Mucosa of gallbladder (tissue), 1 donor: ENCODE measurements at places on chromosomes 16 and 17.

DNA sequence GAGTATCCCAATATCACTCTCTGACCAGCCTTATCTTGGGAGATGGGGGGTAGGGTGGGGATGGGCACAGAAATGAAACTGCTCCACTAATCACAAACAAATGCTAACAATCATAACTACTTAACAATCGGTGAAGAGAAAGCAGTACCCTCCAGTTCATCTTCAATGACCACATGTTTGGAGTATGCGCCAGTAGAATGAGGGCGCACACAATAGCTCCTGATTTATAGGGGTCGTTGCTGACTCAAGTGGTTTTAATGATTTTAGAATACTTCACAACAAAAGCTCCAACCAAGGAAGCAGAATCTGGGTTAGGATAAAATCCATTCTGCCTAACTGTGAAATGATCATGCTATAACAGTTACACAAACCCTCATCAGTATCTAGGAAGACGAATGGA, 184.4 kb downstream of the AATF start:
- DNase-seq: no peak

DNA sequence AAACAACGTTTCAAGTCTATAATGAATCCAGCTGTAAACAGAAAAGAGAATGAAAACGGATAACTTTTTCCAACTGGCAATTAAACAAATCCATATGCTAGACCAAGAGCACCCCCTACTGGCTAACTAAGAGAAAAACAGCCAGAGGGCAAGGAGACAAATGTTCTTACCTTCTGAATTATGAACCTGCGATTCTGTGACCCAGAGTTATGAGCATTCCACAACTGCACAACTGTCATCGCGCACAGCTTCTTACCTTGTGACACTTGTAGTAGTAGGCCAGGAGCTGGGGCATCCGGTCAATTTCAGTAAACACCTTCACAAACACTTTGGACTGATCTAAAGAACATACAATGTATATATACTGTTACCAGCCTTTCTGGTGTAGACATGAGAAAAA, 18.6 kb downstream of the COG7 start:
- DNase-seq: peak; percentile 16

DNA sequence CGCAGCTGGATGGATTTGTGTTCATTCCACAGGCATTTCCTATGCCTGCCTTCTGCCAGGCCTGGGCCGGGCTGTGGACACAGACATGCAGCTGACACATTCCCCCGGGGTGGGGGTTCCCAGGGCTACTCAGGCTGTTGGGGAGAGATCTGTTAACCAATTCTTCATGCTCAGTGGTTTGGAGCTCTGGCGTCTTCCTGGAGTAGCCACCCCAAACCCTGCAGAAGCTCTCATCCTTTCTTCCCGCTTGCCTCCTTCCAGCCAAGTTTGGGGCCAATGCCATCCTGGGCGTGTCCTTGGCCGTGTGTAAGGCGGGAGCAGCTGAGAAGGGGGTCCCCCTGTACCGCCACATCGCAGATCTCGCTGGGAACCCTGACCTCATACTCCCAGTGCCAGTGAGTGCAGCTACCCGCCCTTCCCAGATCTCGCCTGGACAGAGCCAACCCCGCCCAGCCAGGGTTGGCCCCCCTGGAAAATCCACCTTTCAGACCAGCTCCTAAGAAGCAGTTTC, 2.6 kb downstream of the ENO3 start:
- no peak for DNase-seq

- peak; percentile 61 for DNase-seq
Observed at GRCh38 chr17:76408037-76408849, 23.8 kb downstream of the SPHK1 start.

DNA sequence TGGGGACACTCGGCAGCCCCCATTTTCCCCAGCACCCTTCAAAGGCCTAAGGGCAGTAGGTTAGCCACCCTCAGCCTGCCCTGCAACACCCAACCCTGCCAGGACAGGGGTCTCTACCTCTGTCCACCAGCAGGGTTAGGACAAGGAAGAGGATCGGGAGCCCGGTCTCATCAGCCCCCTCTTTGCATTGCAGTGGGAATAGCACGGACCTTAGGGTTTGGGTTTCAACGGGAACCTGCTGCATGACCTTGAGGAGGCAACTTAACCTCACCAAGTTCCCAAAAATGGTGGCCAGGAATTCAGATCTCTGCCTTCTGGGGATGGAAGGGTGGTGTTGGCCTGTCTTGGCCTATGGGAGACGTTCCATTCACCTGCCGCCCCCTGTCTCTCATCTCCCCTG, 20.2 kb upstream of the SPPL2C start:
- DNase-seq: no peak

GRCh38 chr16:51655249-51655648, 504.2 kb upstream of the SALL1 start:
- DNase-seq: no peak

DNA sequence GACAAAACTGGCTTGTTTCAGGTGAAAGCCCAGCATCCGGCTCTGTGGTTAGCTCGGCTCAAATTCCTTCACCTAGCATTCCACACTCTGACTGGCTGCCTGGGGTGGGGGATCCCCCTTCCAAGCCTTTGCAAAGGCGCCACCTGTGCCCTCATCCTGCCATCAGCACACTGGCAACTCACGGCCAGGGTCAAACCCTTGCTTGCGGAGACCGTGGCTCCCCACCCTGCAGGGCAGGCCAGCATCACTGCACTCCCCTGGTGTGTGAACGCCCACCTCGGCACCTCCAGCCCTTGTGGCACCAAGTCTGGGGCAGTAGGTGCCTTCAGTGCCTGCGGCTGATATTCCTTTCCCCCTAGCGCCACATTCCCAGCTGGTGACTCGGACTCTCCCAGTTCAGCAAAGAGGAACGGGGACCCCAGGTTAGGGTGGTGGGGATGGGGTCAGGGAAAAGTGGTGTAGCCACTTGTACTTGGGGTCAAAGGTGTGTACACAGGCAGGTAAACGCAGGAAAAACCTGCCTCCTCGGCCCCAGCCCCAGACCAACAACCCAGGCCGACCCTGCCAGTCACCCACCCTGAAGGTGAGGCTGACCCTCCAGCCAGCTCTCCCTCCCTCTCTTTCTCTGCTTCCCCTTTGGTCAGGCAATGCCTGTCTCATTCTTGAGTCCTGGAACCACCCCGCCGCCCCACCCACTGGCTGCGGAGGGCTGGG, 1.1 kb downstream of the FLII start:
- peak; percentile 37 for DNase-seq

DNA sequence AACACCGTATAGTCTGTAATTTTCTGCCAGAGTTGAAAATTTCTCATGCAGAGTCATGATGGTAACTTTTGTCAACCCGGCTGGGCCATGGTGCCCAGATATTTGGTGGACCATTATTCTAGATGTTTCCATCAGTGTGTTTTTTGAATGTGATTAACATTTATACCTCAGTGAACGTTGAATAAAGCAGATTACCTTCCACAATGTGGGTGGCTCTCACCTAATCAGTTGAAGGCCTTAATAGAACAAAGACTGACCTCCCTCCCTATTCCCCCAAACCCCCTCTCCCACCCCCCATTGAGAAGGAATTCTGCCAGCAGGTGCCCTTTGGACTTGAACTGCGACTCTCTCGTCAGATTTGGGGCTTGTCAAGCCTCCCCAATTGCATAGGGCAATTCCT, 6.4 kb upstream of the CA5A start:
- no peak for DNase-seq

- no peak for DNase-seq
Observed at GRCh38 chr16:69095193-69095592, 10.3 kb upstream of the HAS3 start.

DNA sequence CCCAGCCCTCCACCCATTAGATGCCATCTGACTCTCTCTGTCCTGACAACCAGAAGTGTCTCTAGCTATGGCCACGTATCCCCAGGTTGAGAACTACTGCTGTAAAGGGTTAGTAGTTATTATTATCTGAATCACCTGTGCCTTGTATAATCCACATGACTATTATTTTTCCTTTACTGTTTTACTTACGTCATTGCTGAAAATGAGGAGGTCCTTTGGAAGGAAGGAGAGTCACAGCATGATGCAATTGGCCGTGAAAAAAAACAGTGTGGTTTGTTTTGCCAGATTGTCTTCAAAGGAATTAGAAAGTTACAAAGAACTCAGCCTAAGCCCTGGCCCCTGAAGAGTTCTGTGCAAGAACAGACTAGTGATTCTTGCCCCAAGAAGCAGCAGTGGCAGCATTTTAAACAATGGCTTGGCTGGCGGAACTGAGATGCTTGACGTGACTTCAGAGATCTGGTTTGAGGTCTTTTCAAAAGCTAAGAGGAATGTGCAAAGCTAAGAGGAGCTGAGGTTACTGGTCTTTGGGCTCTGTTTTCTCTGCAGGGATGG, 413.3 kb upstream of the EEF2KMT start:
- no peak for DNase-seq

DNA sequence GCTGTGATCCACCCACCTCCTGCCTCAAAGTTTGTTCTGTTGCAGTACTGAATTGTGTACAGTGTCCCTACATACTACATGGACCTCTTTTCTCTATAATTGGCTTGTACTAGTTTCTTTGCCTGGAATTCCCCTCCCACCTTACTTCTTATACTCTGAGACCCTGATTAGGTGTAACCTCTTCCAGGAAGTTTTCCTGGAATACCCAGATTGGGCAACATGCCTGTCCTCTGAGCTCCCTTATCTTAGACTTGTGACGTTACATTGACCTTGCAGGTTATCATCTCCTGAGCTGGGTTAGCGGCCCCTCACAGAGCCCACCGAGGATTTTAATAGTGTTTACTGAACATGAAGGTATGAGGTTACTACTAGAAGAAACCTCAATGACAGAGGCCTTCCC, 237.0 kb downstream of the ZNF423 start:
- DNase-seq: no peak

DNA sequence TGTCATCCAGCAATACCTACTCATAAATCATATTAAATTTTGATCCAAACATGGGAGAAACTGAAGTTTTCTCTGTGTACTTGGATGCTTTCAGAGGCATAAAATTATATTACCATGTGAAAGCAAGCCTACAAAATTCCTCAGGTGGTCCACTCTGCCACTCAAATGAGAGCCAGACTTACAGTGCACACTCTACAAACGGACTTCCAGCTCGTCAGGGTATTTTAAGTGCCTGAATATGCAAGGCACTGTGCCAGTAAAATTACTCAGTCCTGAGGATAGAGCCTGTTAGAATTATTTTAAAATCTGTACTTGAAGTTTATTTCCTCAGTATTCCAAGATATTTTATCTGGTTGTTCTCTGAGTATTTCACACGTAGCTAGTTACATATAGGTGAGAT, 54.5 kb downstream of the TENT4B start:
- DNase-seq: no peak
